GM04504 (cell line): ENCODE measurements at places on chromosomes 7 and 10.
A peak's percentile ranks its signal among the peaks of the same experiment; 100 is the strongest.

- no peak for DNase-seq
Measured at GRCh38 chr10:74137992-74138391, 12.6 kb downstream of the AP3M1 start.

DNA sequence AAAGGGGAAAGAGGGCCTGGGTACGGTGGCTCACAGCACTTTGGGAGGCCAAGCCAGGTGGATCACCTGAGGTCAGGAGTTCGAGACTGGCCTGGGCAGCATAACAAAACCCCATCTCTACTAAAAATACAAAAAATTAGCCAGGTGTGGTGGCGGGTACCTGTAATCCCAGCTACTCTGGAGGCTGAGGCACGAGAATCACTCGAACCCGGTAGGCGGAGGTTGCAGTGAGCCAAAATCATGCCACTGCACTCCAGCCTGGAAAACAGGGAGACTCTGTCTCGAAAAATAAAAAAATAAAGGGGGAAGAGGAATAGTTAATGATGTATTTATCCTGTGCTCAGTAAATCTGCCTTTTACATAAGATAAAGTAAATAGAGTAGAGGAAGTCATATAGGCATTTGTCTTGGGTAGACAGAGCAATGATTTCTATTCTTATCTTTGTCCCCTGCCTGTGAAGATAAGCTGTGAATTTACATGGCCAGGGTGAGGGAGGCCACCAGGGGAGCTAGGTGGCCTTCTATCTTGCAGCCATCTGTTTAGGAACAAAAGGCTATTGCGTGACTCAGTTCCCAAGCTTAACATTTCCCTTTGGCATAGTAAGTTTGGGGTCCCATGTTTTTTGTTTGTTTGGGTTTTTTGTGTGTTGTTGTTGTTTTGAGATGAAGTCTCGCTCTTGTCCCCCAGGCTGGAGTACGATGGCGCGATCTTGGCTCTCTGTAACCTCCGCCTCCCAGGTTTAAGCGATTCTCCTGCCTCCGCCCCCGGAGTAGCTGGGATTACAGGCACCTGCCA lies 73.2 kb upstream of the GTF2I start:
- DNase-seq = no peak

GRCh38 chr10:117884093-117884492 lies 162.6 kb downstream of the RAB11FIP2 start:
- DNase-seq = no peak

- DNase-seq = no peak
Measured at GRCh38 chr7:122556873-122557542, 141.9 kb downstream of the RNF133 start.

DNA sequence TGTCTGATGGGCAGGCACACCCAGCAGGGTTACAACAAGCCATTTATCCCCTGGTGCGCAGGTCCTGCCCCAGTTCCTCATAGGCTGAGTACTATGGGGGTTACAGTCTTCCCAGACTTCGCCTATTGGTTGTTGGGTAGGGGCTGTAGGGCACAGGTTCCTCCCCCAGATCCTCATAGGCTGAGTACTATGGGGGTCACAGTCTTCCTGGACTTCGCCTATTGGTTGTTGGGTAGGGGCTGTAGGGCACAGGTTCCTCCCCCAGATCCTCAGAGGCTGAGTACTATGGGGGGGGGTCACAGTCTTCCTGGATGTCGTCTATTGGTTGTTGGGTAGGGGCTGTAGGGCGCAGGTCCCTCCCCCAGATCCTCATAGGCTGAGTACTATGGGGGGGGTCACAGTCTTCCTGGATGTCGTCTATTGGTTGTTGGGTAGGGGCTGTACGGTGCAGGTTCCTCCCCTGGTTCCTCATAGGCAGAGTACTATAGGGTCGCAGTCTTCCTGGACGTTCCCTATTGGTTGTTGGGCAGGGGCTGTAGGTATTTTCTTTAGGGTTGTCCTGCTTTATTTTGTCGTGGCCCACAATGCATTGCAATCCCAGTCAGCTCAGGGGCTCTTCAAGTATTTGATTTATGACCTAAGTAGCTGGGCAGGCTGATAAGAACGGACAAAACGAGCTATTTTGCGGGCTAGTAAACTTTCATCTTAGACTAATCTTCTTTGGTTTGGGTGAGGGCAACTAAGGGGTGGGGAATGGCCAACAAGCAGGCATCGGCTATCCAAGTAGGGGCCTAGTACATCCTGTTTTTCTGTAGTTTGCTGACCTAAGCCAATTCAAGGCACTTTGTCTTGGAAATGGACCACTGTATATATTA lies 3.4 kb downstream of the LRRC27 start:
- no peak for DNase-seq

DNA sequence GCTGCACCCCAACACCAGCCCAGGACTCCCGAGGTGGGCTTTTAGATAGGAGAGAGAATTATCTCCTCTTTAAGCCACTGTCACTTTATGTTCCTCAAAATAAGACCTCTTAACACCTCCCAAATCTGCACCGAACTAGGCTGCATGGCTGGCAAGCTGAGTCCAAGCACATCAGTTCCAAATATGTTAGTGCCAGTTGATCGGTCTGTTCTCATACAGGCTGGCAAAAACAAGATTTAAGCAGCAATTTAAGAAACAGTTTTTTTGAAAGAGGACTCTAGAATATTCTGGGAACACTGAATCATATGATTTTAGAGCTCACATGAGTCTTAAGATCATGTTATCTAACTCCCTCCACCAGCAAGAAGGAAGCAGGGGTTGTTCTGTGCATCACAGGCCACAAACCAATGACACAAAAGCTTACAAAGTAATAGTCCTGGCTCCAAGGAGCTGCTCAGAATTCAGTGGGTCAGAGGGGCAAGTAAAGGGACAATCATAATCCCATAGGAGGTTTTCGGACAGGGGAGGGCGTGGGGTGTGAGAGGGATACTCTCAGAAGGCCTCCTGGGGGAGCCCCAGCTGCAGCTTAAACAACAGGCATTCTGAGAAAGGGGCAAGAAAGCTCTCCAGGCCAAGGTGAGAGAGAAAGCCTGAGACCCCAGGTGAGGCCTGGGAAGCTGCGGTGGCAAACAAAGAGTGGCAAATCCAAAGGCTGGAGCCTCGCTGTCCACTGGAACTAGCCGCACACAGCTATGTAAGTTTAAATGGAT lies 7.1 kb downstream of the COBL start:
- DNase-seq = no peak

- no peak for DNase-seq
Measured at GRCh38 chr7:140081774-140082425, 19.1 kb upstream of the PARP12 start.

DNA sequence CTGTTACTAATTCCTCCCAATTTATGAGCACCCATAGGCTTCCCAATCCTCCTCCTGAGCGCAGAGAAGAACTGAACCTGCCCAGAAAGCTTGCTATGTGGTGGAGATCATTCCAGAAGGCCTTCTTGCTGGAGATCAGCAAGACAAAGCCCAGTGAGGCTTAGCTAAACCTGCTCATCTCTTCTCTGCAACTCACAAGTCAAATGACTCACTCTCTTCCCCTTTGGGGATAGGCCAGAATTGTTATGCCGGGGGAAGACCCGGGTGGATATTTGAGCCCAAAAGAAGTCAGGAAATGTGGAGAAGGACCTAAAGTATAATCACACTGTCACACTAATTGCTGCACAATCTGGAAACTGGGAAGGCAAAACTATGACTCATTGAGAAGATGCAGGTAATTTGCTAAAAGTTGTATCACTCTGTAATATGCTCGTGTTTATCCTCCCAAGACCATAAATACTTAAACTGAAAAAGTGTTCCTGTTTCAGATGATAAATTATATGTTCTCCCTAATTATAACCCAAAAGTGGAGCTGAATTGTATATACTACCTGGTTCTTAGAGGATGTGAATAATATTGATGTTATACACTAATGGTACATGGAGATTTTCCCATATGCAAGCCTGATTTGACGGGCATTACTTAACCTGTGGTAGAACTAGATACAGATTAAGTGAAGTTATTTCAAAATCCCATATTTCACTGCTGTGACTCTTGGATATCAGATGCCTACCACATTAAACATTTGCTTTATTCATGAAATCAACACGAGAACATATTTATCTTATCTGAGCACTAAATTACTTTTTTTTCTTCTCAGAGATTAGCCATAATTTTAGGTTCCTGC lies 6.4 kb downstream of the NEBL start:
- DNase-seq = no peak

GRCh38 chr7:149196151-149196704 lies 882 bp downstream of the ZNF282 start:
- DNase-seq = no peak

GRCh38 chr10:119306514-119306951 lies 99.2 kb downstream of the GRK5 start:
- no peak for DNase-seq

DNA sequence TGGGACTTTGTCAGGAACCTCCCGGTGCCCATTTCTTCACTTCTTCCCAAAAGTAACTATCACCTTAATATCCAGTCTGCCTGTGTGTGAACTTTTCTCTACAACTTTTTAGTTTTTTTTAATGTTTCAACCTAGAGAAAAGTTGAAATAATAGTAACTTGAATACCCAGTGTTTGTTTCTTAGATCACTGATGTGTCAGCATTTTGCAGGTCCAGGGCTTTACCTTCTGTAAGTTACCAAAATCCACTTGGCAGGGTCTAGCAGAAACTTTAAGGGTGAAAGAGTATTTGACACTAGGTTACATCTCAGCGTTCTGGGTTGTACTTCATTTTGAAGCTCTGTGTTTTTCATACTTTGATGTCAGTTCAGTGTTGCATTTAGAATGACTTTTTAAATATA lies 372.7 kb downstream of the ARL4A start:
- DNase-seq = no peak

- DNase-seq = no peak
Measured at GRCh38 chr7:13894954-13895353, 94.5 kb downstream of the ETV1 start.

- peak; percentile 1 for DNase-seq
Measured at GRCh38 chr7:137282043-137282442, 61.5 kb downstream of the PTN start.

DNA sequence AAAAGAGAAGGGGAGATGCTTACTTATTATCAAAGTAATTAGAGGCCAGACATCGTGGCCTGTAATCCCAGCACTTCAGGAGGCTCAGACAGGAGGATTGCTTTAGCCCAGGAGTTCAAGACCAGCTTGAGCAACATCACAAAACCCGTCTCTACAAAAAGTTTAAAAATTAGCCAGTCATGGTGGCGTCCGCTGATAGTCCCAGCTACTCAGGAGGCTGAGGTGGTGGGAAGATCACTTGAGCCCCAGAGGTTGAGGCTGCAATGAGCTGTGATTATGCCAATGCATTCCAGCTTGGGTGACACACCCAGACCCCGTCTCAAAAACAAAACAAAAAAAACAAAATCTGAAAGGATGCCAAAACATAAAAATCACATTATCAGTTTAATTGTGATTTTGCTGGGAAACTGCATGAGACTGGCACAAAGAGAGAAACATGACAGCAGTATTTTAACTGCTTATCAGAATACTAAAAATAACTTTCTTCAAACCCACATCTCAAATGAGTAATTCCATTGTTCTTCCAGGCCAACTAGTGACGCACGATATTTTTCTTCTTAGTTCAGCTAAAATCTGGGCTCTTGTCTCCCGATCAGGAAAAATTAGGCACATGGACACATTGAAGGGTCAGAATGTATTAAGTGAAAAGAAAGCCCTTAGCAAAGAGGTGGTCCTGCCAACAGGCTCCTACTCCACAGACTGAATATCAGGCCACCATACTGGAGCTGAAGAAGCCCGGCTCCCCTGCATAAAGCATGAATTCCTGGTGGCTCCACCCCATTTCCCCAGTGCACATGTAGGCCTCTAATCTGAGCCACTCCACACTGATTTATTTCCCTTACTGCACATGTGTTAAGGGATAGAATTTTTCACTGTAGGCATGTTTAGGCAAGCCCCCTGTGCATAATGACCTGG lies 9.6 kb upstream of the CCM2 start:
- DNase-seq = no peak

GRCh38 chr7:132255115-132255797 lies 321.0 kb downstream of the PLXNA4 start:
- no peak for DNase-seq
